ENCODE measurements at places on chromosomes 16 and 17.

DNA sequence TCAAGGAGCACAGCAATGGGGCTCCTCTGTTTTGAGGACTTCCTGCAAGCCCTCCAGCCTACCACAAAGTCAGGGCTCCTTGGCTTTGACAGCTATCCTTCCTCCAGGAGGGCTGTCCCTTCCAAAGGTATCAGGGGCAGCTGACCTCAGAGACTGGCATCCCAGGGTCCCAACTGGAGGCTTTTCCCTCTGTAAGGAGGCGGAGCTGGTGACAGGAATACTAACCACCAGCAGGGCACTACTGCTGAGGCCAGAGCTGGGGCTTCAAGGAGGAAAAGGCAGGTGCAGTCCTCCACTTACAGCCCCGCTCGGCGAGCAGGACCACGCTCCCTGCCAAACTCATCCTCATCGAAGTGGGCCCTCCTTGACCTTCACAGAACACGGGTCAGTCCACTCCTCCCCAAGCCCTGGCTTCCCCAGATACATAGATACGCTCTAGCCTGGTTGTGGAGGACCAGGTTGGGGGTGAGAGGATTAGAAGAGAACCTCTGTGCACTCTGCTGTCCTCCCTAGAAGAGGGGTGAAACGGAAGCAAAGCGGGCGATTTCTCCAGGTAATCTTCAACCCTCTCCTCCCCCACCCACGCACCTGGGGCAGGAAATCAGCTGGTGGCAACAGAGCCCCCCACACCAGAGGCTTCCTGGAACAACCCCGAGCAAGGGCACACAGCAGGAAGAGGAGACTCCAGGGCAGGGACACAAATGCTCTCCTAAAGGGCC, 20.5 kb downstream of the ST3GAL2 start:
- DNase-seq, result no peak

- DNase-seq, result no peak
These were observed 4.2 kb upstream of the ALOX15 start for GRCh38 chr17:4645642-4646041.

GRCh38 chr17:7486181-7486580, 2.0 kb downstream of the POLR2A start:
- no peak for DNase-seq

DNA sequence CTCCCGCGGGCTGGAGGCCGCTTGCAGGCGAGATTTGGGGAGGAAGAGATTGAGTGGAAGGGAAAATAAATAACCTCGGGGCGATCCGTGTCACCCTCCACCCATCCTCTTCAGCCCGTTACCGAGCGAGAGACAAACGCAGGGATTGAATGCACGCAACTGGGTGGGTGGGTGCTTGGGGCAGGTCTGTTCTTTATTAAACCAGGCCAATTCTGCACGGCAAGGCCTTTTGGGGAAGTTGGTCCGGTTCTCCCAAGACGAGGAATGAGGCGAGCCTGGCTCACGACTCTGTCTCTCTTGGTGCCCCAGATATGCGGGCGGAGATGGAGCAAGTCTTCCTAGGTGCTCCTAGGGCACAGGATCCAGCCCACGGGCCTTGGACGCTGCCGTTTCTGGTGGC, 396 bp upstream of the HOXB7 start:
- DNase-seq, result no peak

- DNase-seq, result no peak
These were observed 34.0 kb downstream of the CIBAR2 start for GRCh38 chr16:85078226-85078625.

All from NCI-H2029 treated with DMSO at 0.1 percent for 48 hours (cell line).